ENCODE measurements at places on chromosomes 1 and 21.
A peak's percentile ranks its signal among the peaks of the same experiment; 100 is the strongest.

GRCh38 chr1:117618450-117619122 is 12.7 kb downstream of the TENT5C start:
- DNase-seq = no peak

GRCh38 chr1:206925106-206925736 is 3.5 kb upstream of the FCMR start:
- peak; percentile 79 for DNase-seq

- DNase-seq = no peak
Measured at GRCh38 chr1:19955534-19956170, 23.8 kb downstream of the PLA2G2A start.

DNA sequence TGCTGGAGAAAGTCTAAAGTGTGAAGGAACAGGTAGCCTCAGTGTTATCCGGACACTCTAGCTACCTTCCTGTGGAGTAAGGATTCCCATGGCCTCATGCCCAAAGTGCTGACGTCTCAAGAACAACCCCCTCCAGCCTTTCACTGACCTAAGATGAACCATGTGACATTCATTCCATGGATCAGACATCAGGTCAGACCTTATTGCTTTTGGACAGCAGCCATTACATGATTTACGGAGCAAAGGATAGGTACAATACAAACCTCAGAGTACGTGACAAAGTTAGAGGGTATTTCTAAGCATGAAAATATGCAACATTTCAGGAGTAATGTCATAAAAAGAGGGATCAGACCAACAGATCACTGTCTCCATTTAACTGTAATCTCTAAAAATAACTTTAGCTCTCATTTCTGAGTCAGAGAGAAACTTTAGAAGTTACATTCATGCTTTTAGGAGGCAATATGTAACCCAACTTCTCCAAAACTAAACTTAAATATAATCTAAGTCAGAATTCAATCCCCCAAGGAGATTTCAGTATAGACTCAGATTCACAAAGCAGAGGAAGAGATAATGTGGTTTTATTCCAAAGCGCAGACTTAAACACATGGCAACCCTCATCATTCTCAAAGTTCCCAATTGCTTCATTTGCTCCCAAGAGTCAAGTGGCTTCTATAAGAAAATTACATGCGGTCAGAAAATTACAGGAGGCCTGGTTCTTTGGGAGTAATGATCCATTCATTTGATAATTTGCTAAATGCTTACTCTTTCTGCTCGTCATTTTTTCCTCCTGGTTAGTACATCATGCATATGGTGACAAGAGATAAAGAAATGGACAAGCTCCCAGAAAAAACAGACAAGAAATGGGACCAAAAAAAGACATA is 280.4 kb downstream of the SETD4 start:
- DNase-seq = no peak

All from stimulated activated CD4-positive, alpha-beta T cell treated with anti-CD3 and anti-CD28 coated beads, Interleukin-1b, Interleukin-23, amount 100 ng/mL, for 48 hours (primary cell).